GM04503 (cell line): ENCODE measurements at places on chromosomes 11 and 22.
A peak's percentile ranks its signal among the peaks of the same experiment; 100 is the strongest.

DNA sequence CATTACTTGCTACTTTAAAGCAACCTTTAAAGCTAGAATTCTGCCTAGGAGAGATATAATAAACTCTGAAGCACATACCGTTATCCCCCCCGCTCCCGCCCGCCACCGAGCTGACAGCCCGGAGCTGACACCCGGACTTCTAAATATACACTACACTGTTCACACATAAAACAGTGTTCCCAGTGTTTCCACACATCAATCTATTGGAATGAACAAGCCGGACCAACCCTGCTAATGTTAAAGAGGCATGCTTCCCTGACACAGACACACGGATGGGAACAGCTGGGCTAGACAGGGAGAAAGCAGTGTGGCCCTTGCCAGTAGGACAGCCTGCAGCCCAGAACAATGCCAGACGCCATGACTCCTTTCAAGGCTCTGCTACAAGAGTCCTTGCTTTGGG, 108.4 kb upstream of the CSNK2A3 start:
- no peak for DNase-seq

DNA sequence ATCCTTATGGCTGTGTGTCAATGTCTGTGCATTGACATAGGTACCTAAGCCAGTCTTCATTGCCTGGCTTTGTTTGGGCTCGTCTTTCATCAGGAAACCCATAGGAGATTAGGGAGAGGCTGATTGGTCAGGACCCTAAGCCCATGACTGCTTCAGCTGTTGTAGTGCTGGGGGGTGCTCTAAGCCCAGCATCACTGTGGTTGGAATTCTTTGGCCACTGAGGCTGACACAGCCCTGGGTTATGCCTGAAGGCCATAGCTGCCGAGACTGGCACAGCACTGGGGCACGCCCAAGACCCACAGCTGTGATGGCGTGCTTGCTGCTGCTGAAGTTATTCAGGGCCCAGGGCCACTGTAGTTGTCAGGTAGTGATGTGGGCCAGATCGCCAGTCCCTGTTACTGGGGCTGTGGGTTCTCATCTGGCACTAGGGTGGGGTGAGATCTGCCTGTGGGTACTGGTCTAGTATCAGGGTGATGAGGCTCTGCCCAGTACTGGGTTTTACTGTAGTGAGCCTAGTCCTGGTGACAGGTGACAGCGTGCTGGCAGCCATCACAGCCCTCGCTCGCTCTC, 4.9 kb downstream of the USP18 start:
- DNase-seq: no peak

DNA sequence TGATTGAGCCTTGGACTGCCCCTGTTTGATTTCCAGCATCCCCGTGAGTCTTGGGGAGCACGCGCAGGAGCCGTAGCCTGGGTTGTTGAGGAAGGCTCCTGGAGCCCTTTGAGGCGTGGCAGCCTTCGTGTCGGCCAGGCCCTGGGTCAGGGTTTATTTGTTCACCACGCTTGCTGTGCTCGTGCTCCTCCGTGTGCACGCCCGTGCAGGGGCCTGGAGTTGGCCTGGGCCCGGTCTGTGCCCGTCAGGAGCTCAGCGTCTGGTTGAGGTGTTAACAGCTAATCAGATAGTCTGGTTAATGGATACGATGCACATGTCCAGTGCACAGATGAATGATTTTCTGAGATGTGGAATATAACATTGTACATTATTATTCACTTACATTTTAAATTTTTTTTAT, 8.0 kb downstream of the IGHMBP2 start:
- DNase-seq: no peak

GRCh38 chr11:57873196-57873911, 111.8 kb downstream of the CTNND1 start:
- peak; percentile 2 for DNase-seq

DNA sequence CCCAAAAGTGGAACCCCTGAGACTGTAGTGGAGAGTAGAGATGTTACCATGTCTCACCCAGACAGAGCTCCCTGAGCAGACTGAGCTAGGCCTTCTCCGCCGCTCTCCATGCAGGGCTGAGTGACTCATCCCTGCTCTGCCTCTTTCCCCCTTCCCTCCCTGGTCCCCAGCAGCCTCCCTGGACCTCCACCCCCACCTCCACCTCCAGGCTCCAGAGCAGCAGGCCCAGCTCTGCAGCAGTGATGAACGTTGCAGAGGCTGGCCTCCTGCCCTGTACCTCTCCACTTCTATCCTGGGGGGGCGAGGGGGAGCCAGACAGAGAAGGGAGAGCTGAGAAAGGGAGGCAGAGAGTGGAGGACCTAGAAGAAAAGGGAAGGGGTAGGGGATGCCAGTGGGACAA, 19.3 kb upstream of the ARAP1 start:
- DNase-seq: no peak

GRCh38 chr11:84905411-84905810, 721.7 kb downstream of the DLG2 start:
- DNase-seq: no peak

DNA sequence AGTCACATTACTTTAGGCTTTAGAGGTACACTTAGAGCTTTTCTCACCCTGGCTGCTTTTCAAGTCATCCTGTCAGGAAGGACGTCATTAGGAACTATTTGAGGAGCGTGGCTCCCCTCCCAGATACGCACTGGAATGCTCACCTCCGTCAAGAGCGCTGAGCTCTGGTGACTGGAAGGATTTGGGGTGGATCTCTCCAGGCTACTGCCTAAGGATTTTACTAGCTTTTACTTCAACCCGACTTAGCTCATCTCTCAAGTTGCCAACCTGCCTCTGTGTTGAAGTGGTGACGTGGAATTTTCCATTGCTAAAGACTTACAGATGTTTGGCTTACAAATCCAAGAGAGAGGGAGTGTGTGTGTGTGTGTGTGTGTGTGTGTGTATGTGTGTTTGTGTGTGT, 355.3 kb upstream of the CCDC90B start:
- peak; percentile 33 for DNase-seq

DNA sequence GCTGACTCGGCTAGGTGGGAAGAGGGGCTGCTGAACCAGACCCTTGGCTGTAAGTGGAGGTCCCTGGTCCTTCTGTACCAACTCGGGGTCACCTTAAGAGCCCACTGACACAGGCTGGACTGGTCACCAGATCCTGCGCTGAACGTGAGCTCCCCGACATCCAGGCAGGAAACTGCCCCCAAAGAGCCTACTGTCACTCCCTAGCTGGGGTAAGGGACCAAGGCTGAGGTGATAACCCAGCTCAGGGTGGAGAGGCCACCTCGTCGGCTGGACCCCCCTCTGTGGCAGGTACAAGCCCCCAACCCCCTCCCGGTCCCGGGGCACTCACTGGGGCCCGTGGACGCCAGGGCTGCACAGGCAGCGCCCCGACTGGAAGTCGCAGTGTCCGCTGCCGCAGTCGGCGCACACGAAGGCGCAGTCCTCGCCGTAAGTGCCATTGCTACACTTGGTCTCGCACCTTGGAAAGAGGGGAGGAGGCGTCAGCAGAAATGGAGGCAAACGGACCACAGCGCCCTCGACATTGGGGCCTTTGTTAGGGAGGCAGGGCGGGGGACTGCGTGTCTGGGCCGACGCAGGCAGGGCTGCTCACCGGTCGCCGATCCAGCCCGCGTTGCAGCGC, 7.4 kb downstream of the SCARF2 start:
- no peak for DNase-seq

DNA sequence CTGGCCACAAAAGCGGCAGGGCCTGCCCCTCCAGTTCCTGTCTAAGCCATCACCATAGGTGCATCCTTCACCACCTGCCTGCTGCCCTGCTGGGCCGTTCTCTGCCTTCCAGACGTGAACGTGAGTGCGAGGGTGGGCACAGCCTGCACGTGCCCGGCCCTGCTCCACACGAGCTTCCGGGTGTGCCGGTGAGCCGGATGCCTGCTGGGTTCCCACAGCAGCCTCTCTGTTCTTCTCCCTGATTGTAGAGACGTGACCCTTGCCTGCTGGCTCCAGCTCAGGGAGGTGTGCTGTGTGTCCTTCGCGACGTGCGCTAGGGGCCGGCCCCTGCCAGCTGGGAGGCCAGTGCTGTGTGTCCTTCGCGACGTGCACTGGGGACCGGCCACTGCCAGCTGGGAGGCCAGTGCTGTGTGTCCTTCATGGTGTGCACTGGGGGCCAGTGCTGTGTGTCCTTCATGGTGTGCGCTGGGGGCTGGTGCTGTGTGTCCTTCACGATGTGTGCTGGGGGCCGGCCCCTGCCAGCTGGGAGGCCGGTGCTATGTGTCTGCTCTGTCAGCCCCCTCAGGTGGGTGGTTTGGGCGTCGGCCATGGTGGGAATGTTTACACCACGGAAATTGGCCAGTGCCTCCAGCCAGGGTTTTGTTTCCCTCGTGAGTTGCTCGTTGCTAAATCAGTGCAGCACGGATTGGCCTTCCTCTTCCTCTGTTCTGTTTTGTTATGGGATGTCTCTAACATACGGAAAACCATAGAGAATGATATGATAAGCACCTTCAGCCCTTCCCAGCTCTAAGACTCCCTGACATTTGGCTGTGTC, 35.4 kb upstream of the BRSK2 start:
- no peak for DNase-seq

- DNase-seq: peak; percentile 96
Observed at GRCh38 chr11:123173040-123173855, 21.8 kb downstream of the CLMP start.

- no peak for DNase-seq
Observed at GRCh38 chr22:49462795-49463194, 364.9 kb downstream of the BRD1 start.

DNA sequence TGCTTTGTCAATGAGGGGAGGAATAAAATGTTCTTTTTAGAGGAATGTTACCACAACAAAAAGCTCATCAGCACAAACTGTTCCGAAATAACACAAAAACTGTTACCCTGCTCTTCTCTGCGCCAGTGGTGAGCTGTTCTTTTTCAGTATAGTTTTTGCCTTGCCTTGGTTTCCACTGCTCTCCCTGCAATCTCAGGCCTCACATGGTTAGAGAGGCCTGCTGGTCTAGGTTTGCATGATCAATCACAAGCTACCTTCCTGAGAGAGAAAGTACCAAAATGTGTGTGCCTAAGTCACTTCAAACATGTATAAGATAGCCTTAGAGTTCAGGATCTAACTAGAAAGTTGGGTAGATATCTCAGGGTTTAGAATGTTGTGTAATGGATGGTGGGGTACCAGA, 114.6 kb downstream of the STIM1 start:
- DNase-seq: no peak

DNA sequence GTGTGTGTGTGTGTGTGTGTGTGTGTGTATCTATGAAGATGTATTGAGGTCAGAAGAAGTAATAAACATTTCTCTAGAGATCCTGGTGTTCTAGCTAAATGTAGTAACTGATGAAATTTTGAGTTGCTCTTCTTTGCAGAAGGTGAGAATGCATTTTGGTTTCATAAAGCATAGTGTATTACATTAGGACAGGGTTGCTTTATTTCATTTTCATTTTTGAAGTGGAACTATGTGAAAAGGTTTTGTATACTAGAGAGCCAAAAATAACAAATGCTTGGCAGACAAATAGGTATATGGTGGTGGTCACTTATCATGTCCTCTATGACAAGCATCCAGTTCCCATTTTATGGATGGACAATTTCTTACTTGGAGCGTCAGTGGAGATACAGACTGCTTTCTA, 99.0 kb downstream of the CASP12 start:
- no peak for DNase-seq

- no peak for DNase-seq
Observed at GRCh38 chr11:65355013-65355775, 643 bp downstream of the TIGD3 start.

GRCh38 chr22:48639896-48640748, 1187.6 kb downstream of the BRD1 start:
- DNase-seq: no peak

GRCh38 chr11:6061475-6061874, 30.9 kb upstream of the OR56A1 start:
- no peak for DNase-seq

GRCh38 chr11:84866922-84867321, 760.2 kb downstream of the DLG2 start:
- DNase-seq: no peak

GRCh38 chr11:11149671-11150459, 203.2 kb downstream of the CSNK2A3 start:
- DNase-seq: no peak

DNA sequence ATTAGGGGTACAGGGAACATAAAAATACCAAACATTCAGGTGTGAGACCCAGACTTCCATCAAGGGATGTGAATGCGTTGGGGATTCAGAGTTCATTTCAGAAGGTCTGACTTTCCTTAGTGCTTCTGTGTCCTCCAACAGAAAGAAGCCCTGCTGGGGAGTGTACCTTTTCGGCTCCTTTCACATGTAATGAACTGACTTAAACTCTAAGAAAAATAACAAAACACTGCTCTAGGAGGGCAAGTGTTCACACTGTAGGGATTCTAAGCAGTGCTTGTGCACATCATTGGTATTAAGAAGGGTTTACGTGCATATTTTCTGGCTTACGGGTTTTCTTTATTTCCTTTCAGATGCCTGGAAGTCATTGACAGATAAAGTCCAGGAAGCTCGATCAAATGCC, 15.7 kb upstream of the TTC36 start:
- DNase-seq: no peak

GRCh38 chr11:38538866-38539680, 1941.0 kb upstream of the RAG2 start:
- DNase-seq: no peak

DNA sequence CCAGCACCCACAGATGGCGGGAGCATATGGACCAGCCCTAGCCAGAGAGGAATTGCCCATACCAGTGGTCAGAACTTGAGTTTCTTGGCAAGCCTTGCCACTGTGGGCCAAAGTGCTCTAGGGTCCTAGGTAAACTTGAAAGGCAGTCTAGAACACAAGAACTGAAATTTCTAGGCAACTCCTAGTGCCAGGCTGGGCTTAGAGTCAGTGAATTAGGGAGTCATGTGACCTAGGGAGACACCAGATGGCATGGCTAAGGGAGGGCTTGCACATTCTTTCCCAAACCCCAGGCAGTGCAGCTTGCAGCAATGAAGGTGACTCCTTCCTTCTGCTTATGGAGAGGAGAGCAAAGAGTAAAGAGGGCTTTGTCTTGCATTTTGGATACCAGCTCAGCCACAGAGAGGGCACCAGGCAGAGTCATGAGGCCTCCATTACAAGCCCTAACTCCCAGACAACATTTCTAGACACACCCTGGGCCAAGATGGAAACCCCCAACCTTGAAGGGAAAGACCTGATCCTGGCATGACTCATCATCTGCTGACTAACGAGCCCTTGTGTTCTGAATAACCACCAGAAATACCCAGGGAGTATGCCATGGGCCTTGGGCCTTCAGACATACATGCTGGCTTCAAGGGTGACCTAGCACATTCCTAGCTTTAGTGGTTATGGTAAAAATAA, 19.2 kb upstream of the OR56A3 start:
- DNase-seq: no peak

DNA sequence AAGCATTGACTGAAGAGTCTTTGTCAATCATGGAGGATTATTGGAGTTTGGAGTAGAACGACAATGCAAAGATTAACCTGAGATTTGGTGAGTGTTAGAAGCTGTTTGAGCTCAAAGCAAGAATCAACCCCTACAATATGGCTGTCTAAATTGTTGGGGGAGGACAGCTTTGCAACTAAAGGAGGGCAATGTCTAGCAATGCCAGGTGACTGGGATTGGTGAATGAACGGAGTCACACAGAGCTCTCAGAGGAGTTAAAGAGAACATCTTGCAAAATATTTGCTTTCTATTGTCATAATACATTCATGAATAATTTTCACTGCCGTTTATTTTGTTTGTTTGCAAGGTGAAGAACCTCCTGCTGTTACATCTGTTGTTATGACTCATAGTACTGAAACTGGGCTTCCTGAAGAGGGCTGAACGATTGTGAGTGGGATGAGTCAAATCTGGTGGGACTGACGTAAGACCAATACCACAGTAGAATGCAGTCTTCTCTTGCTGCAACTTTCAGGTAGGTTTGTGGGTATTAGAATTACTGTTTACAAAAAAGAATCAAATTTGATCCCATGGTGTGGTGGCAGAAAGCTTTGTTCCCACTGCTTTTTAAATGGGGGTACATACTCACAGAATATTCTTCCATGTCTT, 281.9 kb downstream of the CADM1 start:
- DNase-seq: peak; percentile 56

- no peak for DNase-seq
Observed at GRCh38 chr11:6900327-6900999, 8.2 kb upstream of the OR2D2 start.
